Stimulated activated CD4-positive, alpha-beta T cell treated with anti-CD3 and anti-CD28 coated beads, Interleukin-4, amount 100 ng/mL, for 1 hour (primary cell): ENCODE measurements at places on chromosomes 16 and 17.

GRCh38 chr17:78838574-78839005, 2.0 kb downstream of the USP36 start:
- DNase-seq, result no peak

- DNase-seq, result no peak
Measured at GRCh38 chr17:33389504-33390135, 96.5 kb upstream of the ASIC2 start.

- no peak for DNase-seq
Measured at GRCh38 chr16:72066747-72067146, 3.7 kb downstream of the HPR start.

GRCh38 chr16:79066561-79066960, 534.0 kb downstream of the MAF start:
- DNase-seq, result no peak

DNA sequence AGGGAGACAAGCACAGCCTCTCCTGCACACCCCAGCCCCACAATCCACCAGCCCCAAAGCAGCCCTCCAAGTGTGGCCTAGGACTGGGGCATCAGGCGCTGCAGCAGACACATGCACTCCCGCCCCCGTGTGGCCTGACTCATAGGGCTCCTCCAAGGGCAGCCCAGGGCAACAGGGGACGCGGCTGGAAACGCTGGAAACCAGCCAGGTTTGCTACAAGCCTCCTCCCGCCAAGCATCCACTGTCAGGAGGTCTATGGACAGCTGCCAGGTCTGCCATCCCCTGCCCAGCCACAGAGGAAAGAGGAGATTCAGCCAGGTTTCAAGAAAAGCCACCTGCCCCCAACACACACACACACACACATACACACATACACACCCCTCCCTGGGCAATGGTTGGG, 25.8 kb downstream of the SRCIN1 start:
- no peak for DNase-seq

DNA sequence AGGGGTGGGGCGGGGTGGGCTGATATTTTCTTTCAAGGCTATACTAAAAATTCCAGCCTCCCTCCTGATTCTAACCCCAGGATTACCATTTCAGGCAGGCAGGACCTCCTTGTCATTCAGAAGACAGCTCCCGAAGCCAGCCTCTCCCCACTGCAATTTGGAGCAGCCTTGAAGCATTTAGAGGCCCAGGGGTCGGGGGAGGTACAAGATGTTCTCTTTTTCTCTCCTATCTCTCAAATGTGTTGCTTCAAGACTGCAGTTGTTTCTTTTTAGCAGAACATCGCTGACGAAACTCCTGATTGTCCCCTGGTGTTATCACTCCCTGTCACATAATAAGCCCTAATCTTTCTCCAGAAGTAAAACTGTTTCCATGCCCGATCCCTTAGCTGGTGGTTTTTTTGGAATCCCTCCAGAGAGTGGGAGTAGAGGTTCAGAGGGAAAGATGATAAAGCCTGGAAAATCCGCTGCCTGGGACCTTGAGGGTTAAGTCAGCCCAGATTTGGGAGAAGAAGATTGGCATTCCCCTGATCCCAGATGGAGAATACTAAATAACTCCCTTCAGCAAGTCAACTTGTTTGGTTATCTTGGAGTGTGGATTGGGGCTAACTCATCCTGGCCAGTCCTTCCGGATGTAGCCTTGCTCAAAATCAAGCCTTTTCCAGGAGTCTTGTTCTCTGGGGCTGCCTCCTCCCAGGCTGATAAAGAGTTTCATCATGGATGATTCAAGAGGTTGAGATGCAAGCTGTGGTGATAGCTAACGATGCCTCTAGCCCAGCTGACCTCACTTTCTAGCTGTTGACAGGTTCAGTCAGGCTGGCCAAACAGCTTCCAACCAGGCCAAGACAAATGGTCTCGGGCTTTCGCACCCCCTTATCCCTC, 71.3 kb downstream of the SOX9 start:
- DNase-seq, result no peak

- no peak for DNase-seq
Measured at GRCh38 chr17:37026531-37026869, 77.7 kb downstream of the AATF start.

DNA sequence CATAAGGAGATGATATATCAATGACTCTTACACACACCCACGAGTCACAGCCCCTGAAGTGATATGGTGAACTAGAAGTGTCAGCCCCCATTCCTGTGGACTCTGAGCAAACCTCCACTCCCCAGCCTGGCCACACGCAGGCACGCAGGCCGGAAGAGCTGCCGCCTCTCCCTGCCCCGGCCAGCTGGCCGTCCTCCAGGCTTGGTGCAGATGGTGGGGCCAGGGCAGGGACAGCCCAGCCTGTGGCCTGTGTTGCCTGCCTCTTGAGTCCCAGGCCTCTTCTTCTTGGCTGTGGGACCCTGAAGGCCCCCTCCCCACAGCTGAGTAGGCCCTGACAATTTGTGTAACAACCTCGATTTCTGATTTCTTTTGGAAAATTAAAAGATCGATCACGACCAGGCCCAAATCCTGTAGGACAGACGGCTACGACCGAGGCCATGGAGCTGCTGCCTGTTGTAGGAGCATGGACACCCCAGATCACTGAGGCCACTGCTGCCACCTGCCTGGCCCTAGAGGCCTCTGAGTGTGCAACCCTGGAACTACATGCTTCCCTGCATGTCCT, 10.0 kb upstream of the MPRIP start:
- DNase-seq, result no peak

DNA sequence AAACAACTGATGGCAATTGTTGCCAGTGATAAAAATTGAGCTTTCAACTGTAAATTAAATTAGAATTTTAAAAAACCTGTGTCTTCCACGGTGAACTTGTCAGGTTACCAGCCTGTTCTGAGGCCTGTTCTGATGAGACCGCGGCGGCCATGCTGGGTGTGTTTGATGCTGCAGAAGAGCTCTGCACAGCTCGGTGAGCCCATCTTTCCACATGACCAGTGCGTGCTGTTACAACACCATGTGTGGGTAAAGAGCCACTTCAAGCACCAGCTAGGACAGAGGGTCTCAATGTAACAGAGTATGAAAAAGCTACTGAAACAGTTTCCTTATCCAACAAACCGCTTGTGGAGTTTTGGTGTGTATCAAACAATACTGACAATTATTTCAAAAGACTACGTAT, 48.5 kb downstream of the RPTOR start:
- no peak for DNase-seq
